CD4-positive, alpha-beta T cell (primary cell): ENCODE measurements at places on chromosomes 1 and 21. TPM values are rescaled to one million over a fixed set of nuclear protein-coding genes. Genes with fewer than 3 reads are reported as not detected.

DNA sequence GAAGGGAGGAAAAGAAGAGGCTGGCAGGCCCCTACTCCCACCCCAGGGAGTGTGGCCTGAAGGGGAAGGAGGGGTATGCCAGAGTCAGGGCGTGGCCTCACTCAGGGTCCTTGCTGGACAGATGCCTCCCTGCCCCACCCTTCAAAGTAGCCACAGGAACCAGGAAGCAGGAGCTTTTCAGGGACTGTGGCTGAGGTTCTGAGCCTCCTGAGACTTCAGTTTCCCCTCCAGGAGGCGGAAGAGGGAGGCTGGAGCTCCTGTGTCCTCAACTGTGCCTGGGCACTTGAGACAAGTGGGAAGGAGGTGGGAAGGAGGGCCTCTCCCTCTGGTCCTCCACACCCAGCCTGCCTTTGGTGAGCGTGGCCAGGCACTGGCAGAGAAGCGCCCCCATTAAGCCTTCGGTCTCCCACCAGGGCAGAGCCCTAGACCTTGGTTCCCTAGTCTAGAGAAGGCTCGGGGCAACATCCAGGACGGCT is 5.3 kb downstream of the CELSR2 start:
- DNase-seq, result no peak

DNA sequence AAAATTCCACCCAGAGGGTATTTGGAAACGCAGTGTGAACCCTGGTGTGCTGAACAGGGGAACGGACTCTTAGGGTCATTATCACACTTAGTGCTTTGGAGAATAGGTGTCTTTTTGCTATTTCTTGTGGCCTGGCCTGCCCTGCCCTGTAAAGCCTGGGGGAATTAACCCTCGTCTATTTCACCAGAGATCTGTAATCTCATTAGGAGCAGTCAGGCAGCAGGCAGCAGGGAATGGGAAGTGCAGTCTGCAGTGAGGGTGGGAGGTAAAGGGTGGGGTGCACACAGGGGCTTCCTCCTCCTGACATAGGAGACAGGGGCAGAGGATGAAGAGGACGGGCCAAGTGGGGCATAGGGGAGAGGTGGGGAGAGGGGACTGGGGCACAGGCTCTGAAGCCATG is 1.1 kb upstream of the SLC1A7 start:
- no peak for DNase-seq

DNA sequence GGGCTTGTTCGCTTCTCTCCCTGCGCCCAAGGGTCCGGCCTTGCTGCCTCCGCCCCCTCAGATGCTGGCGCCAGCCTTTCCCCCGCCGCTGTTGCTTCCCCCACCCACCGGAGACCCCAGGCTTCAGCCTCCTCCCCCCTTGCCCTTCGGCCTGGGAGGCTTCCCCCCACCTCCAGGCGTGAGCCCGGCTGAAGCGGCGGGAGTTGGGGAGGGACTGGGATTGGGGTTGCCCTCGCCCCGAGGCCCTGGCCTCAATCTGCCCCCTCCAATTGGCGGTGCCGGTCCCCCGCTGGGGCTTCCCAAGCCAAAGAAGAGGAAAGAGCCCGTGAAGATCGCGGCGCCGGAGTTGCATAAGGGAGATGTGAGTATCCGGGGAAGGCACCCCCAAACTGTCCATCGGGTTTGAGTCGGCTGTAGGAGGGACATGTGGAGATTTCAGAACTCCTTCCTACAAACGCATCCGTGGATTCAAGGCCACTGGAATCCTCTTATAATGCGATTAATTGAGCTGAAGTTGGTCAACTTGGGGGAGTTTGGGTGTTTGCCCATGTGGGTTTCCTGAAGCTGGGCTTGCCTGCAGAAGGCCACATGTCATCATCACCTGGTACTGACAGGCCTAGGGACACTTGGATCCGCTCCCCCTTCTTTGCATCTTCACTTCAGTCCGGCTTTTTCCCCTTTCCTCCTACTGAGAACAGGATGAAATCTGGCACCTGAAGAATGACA is 707 bp downstream of the PRCC start:
- peak; percentile 29 for DNase-seq

GRCh38 chr1:7695497-7696117 is 75.5 kb upstream of the VAMP3 start:
- no peak for DNase-seq

GLIS1 gene
- total RNA-seq, result not detected

MX2 gene
- total RNA-seq, result 77.8 TPM

GRCh38 chr1:12173631-12174121 is 6.9 kb downstream of the TNFRSF1B start:
- peak; percentile 75 for DNase-seq
